HT1080 (cell line): ENCODE measurements at places on chromosomes 1 and 21.
A peak's percentile ranks its signal among the peaks of the same experiment; 100 is the strongest.

- no peak for DNase-seq
Measured at GRCh38 chr1:101161619-101162018, 75.2 kb upstream of the S1PR1 start.

DNA sequence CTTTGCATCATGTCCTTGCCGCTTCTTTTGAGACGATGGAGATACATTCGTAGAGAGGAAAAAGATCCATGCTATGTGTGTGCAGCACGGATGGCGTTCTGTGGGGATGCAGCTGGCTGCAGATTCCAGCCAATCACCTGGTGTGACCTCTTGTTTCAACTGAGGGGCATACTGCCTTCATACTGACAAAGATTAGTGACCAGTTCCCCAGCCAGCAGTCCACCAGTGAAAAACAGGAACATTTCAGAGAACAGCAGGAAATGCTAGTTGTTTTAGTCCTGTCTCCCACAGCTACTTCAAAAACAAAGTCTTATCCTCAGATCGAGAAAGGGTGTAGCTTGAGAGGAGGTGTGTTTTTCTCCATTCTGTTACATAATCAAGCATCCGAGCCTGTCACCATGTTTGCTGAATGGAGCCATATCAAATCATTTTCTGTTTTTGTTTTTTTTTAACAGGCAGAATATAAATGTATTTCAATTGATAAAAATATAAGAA is 255.7 kb upstream of the FMN2 start:
- DNase-seq, result no peak

DNA sequence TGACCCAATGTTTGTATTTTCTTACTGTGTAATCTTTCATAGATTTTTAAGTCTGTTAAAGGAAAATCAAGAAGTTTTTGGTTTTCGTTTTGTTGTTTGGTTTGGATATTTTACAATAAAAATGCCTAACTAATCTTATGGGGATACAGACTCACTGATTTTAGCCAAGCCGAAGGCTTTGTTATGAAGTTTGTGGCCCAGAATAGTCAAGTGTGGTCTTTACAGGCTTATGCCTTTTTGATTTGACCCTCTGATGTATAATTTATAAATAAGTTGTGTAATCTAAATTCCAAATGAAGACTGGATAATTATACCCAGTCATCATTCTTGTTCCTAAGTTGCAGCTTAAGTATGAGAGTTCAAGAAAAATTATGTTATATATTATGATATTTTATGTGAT is 739.3 kb downstream of the ADGRL2 start:
- no peak for DNase-seq

GRCh38 chr1:117250061-117250606 is 39.4 kb upstream of the VTCN1 start:
- no peak for DNase-seq

DNA sequence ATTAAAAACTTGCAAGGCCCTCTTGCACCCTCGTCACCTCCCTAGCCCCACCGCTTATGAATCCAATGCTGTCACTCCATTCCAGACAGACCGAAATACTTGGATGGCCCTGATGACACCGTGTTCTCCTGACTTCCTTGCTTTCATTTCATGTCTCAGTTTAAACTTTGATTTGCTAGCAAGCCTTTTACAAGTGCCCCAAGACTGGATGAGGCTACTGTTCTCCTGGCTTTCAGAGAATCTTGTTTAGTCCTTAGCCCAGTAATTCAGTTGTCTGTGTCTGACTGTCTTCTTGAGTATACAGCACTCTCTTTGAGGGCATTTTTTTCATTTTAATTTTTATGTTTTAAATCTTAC is 824 bp upstream of the IFI44L start:
- DNase-seq, result no peak

- no peak for DNase-seq
Measured at GRCh38 chr1:151124763-151125403, 21.5 kb downstream of the SEMA6C start.

DNA sequence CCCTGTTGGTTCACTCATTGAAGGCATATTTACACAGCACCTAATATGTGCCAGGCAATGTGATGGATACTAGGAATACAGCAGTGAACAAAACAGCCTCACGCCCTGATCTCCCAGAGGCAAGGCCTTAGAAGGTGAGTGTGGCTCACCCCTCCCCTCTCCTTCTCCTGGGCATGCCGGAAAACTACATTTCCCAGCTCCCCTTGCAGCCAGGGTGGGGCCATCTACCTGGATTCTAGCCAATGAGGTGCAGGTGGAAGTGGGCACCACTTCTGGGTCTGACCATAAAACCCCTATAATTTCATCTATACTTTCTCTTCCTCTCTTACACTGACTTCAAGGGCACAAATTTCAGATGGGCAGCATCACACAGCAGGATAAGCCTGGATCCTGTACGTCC is 63.8 kb downstream of the FBXO2 start:
- no peak for DNase-seq

DNA sequence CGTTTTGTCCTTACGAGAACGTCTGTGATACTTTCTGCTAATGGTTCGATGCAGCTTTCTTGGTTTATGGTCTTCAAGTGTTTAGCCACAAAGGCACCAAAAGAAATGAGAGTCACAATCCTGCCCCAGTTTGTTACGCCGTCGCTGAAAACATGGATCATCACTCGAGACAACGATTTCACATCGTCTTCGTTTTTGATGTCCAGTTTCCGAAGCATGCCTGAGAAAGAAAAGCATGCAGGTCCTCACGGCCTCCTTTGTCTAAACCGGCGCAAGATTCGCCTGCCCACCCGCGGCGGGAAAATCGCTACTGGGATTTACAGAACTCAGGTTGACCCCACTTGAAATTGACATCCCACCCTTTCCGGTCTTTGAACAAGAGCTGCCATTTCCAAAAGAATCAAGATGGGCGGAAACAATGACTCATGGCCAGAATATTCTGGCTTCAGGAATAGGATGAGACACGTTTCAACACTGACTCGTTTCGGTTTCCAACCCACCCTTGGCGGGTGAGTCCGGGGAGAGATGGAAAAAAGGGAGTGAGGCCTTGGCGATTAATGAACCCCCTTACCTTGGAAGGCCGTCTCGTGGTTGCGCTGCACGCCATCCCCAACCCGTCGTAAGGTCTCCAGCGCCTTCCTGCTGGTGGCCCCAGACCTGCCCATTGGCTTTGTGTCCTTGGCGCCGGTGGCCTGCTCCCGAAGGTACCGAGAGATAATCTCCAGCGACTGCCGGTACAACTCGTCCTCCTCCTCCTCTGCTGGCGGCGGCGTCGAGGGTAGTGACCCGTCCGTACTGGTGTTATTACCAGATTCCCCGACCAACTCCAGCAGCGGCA is 919 bp downstream of the MCL1 start:
- peak; percentile 91 for DNase-seq

GRCh38 chr1:230307213-230307612 is 118.9 kb downstream of the PGBD5 start:
- DNase-seq, result peak; percentile 78

- DNase-seq, result no peak
Measured at GRCh38 chr1:9181176-9181906, 52.4 kb upstream of the GPR157 start.

GRCh38 chr1:59752556-59753414 is 62.0 kb upstream of the HOOK1 start:
- DNase-seq, result no peak

GRCh38 chr1:216847397-216848036 is 124.3 kb upstream of the ESRRG start:
- peak; percentile 76 for DNase-seq

- no peak for DNase-seq
Measured at GRCh38 chr1:20250340-20250989, 40.2 kb upstream of the VWA5B1 start.

DNA sequence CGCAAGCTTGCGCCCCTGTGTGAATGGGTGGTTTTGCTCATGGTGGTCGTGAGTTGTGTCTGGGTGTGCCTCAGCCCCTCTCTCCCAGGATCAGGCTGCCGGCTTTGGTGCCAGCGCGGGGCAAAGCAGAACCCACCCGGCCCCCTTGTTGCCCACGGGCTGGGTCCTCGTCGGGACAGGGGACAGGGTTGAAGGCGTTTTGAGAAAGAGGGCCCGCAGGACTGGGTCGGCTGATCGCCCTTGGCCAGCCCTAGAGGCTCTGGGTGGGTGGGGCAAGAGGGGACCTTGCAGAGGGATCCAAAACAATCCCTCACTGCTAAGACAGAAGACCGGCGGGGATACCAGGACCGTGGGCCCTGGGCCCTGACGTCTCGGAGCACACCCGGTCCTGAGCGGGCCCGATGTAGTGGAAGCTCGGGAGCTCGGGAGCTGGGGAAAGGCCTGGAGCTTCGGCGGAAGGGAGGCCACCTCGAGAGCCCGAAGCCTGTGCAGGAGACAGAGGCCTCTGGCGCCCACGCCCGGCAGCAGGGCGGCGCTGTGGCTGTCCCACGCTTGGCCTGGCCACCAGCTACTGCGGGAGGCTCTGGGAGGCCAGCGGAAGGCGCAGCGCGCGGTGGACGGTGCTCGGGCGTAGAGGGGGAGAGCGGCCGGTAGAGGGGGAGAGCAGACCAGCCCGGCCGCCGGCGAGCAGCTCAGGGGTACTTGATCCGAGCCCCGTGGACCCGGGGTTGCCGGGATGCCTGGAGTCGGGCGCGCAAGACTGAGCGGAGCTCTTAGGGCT is 2.8 kb upstream of the ZNF678 start:
- no peak for DNase-seq

DNA sequence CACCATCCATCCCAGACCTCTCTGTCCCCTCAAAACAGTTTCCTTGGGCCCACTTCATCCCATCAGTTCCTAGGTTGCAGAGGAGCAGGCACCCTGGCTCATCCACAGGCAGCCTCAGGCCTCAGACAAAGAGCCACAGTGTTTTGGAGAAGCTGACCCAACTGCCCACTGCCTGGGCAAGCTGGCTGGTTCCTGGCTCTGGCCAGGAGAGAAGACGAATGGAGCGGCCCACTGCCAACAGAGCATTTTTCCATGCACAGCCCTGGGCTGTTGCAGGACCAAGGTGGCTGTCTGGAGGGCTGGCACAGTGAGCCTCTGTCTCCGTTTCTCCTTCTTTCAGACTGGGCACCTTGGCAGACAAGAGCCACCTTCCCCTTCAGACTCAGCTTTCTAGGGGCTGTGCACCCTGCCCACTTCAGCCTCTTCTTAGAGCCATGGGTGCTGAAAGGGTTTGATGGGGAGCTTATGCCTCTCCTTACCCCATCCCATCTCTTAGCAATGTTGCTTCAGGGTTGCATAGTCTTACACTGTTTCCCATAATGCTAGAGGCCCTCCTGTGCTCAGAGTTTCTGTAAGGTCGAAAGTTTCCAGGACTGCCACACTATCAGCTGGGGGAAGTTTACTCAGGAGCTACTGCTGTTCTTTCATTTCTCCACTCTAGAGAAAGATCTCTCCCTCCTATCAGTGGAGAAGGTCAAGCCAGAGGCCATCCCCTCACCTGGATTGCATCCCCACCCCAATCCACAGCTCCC is 973 bp downstream of the FMOD start:
- no peak for DNase-seq

GRCh38 chr1:17903386-17903785 is 148.3 kb downstream of the ACTL8 start:
- DNase-seq, result peak; percentile 48

- no peak for DNase-seq
Measured at GRCh38 chr1:92307980-92308379, 9.1 kb downstream of the RPAP2 start.

DNA sequence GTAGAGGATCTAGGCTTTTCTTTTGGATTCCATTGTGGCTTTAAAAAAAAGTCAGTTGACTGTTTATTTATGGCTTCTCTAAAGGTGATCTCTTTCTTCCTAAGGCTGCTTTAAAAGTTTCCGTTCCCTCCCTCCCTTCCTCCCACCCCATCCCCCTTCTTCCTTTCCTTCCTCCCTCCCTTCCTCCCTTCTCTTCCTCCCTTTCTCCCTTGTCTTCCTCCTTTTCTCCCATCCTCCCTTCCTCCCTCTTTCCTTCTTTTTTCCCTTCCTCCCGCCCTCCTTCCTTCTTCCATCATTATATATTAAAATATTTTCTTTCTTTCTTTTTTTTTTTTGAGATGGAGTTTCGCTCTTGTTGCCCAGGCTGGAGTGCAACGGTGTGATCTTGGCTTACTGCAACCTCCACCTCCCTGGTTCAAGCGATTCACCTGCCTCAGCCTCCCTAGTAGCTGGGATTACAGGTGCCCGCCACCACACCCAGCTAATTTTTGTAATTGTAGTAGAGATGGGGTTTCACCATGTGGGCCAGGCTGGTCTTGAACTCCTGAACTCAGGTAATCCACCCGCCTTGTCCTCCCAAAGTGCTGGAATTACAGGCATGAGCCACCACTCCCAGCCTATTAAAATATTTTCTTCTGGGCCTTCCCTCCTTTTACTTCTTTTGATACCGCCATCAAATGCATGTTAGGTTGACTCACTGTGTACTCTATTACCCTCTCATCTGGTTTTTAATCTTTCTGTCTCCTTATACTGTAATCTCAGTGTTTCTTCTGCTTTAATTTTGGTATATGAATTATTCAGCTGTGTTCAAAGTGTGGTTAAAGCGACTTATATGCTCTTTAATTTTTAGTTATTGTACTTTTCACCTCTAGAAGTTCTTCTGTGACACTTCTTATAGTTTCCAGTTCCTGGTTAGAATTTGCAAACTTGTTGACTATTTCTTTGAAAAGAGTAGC is 59.2 kb upstream of the ATP5PO start:
- DNase-seq, result no peak

- no peak for DNase-seq
Measured at GRCh38 chr1:245702346-245702745, 547.6 kb downstream of the KIF26B start.

DNA sequence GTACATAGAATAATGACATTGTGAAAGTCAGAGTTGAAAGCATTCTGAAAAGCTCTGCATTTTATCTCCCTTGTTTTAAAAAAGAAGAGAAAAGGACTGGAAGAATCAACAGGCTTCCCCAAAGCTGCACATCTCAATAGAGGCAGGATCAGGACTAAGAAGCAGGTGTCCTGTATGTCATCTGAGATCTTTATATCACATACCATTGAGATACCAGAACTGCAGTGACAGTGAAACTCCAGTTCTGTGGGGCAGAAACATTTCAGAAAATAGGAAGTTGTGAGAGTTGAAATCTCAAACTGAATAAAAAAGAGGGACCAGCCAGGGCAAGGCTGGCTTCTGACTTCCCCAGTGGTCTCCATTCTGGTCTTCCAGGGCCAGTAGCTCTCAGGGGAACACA is 33.0 kb upstream of the SH2D1B start:
- DNase-seq, result no peak

- no peak for DNase-seq
Measured at GRCh38 chr1:3463013-3463385, 8.5 kb downstream of the ARHGEF16 start.
